ENCODE measurements at places on chromosomes 4 and X. TPM values are rescaled to one million over a fixed set of nuclear protein-coding genes. Genes with fewer than 3 reads are reported as not detected.

DNA sequence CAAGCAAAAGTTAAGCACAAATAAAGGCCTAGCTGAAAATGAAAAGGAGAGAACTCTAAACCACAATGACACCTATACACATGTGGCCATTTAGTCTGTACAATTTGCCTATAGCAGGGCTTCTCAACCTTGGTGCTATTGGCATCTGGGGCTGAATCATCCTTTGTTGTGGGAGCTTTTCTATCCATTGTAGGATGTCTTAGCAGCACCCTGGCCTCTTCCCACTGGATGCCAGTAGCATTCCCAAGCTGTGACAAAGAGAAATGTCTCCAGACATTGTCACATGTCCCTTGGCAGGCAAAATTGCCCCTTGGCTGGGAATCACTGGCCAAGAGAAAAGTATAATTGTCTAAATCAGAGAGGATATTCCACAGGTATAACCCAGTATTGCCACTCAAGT lies 13.5 kb upstream of the PRPS2 start:
- DNase-seq, result no peak
- no peaks in the 10 kb centered on the region for H3K27me3 ChIP-seq
- no peaks in the 10 kb centered on the region for H3K36me3 ChIP-seq
- no peak overlapping the region for H3K27ac ChIP-seq

DNA sequence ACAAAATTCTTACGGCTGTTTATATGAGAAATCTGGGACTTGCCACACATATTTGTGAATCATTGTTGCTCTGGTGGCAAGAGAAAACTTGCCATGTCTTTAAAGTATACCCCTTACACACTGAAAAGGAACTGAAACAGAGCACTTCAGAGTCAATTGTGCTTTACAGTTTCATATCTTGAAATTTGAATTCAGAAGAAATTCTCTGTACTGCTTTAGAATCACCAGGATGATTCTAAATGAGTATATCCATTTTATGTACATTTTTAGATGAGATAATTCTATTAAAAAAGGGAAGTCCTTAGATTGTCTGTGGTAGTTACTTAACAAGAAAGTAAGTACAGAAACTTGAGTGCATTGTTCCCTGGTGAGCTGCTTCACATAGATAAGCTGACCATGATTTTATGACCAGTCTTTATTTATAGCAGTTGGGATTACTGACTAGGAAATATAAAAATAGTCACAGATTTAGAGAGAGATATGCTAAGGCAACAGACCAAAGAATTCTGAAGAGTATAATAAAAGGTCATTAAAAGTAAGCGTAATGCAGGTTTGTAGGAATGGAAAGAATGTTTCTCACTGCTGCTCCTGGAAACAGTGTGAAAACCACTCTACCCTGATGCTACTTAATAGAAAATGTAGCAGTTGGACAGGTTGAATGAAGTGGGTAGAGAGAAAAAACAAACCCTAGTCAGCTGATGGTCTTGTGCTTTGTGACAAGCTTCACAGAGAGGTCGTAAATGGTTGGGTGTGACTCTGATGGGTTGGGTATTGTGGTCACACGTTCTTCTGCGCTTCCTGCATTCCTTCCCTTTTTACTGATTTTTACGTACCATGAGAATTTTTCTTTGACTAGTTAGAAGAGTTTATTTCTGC lies 41.0 kb downstream of the FNIP2 start:
- DNase-seq, result peak; percentile 32
- no peak overlapping the region for H3K27ac ChIP-seq
- H3K27me3 ChIP-seq, result peaks cover 88% of the 10 kb centered on the region
- no peaks in the 10 kb centered on the region for H3K36me3 ChIP-seq
- H3K4me1 ChIP-seq, result peaks cover 25% of the 10 kb centered on the region

DNA sequence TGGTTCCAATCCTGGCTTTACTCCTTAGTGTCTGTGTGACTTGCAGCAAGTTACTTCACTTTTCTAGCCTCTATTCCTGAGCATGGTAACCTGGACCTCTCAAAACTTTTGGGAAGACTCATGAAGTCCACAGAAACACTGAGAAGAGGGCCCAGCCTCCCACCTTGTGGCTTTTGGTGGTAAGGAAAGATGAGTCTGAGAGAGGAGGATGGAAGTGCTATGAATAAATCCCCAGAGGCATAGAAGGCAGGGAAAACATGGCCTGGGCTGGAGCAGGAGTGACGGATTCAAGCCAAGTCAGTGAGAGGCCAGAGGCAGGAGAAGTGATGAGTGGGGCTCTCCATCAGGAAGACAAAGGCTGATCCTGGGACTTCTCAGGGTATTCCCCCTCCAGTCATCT lies 10.9 kb upstream of the MAGEA4 start:
- H3K27ac ChIP-seq, result no peak overlapping the region
- H3K4me1 ChIP-seq, result no peaks in the 10 kb centered on the region
- H3K27me3 ChIP-seq, result no peaks in the 10 kb centered on the region

DNA sequence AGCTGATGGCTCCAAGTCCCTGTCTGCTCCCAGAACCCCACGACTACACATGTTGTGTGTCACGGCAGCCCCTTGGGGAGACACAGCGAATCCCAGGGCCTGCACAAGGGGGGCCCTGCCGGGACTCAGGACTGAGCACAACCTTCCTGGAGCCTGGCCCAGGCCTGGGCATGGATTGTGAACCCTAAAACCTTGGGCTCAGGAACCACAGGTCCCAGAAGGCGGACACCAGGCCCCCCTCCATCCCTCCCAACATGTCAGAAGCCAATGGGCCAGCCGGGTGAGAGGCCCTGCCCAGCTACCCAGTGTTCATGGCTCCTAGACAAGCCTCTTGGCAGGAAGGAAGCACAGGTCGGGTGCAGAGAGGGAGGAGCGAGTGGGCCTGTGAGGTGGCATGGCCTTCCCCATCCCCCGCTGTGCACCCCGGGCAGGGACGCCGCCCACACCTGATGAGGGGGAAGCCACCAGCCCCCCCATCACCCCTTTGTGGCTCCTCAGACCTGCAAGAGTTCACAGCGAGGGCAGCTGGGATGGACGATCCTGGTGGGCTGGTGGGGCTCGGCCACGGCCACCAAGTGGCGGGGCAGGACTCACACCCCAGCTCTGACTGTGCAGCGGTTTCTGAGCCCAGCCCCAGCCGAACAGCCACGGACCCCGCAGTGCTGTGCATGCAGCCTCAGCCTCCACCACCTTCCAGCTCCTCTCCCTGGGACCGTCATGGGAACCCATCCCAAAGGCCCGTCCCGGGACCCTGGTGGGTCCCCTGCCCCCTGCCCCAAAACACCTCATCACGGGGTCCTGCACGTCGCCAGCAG lies 3.7 kb downstream of the PDE6B start:
- H3K27me3 ChIP-seq, result peaks cover 12% of the 10 kb centered on the region
- DNase-seq, result no peak
- no peak overlapping the region for H3K4me3 ChIP-seq
- H3K27ac ChIP-seq, result no peak overlapping the region

VCX gene
- not detected for polyA plus RNA-seq
